ENCODE measurements at places on chromosomes 6 and 20.

- DNase-seq = no peak
These were observed 5.8 kb downstream of the FLRT3 start for GRCh38 chr20:14331646-14332045.

GRCh38 chr20:57450419-57450818, 59.2 kb downstream of the RBM38 start:
- DNase-seq = peak; percentile 25

DNA sequence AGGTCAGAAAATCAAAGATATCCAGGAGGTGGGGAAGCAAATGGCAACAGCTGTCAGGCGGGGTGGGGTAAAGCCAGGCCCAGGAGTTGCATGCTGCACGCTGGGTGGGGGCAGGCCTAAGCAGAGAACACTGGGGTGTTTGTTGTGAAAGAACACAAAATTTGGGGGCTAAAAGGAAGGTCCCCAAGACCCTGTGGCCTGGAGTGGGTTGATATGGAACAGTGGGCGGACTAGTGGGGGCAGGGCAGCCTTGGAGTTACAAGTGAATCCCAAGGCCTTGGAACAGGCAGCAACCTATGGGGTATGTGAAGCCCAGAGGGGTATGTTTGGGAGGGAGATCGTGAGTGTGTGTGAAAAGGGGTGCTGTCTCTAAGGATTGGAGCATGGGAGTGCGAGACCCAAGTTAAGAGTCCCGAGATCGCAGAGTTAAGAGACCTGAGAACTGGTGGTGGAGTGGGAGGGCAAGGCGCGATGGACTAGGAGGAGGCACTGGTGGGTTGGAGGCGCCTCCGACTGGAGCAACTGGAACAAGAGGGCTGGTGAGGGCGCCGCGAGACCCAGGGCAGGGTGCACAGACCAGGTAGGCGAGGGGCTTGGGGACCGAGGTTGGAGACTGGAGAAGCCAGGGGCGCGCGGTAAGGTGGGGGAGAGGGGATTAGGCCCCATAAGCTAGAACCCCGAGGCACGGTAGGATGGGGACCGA, 658 bp downstream of the CUL7 start:
- DNase-seq = peak; percentile 19

DNA sequence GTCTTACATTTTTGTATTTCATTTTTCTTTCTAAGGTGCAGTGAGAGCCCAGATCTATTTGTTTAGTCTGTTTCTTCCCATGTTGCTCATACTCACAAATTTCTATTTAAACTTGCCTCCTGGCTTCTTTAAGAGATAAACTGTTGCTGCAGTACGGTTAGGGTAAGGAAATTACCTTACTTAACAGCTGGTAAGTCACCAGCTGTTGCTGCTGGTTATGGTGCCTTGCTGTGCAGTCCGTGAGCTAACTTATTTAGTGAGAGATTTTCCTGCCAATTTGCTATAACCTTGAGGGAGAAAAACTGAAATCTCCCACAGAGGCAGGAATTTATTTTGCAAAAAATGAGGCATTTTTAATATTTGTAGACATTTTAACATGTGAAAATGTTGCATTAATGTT, 261.0 kb downstream of the UST start:
- DNase-seq = no peak

DNA sequence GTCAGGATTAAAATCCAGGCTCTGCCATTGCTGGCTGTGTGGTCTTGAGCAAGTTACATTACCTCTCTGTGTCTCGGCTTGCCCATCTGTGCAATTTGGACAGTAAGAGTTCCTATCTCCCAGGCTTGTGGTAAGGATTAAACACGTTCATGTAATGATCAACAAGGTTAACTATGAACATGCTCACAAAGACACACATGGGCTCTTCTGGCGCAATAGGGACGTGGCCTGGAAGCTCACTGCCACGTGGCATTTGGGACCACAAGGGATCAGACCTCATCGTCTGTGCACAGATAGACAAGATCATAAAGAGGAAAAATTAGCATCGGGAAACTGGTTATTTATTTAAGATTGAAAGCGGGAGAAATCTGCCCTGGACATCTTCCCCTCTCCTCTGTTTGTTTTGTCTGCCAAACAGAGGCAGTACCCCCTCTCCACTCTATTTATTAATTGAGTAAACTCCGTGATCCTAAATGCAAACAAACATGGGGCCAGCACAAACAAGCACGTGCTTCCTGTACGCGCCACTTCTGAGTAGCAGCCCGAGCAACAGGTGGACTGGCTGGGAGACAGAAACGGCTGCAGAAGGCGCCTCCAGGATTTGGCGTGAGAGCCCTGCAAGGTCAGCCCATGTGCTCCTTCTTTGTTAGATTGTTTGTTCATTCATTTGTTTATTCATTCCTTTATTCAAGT, 95.0 kb downstream of the CDH26 start:
- no peak for DNase-seq

DNA sequence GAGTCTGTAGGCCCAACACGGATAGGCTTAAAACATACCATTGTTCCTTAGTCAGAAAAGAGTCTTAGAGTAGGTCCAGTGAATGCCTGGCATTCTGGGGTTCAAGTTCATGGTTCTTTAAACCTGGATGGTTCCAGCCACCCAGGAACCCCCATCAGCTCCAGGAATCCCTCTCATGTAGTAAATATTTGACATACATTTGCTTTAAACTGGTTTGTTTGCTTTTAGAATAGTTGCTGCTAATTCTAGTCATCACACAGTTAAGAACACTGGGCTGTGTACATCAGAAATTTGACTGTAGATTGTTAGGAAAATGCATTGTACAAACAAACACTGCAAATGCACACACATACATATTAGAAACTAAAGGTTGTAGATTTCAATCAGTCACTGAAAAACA, 30.6 kb upstream of the PBOV1 start:
- no peak for DNase-seq

- DNase-seq = no peak
These were observed 91.8 kb downstream of the REPS1 start for GRCh38 chr6:138896104-138896756.

GRCh38 chr6:143478479-143479062, 28.0 kb downstream of the PEX3 start:
- no peak for DNase-seq
